ENCODE measurements at places on chromosomes 6 and 20.

DNA sequence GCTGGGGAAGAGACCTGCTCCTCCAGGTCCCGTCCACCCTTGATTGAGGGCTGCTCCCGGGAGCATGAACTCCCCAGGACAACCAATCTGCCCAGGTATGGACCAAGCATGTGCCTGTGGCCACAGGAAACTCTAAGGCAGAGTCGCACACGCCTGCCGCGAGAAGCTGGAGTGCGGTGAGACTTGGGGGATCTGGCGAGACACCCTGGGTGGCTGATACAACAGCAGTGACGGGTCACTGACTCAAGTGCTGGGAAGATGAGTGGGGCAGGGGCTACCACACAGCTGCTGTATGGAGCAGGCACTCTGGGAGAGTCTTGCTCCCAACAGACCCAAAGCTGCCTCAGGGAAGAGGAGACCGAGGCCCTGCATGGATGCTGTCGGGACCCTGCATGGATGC is 40.1 kb downstream of the BFSP1 start:
- no peak for DNase-seq

DNA sequence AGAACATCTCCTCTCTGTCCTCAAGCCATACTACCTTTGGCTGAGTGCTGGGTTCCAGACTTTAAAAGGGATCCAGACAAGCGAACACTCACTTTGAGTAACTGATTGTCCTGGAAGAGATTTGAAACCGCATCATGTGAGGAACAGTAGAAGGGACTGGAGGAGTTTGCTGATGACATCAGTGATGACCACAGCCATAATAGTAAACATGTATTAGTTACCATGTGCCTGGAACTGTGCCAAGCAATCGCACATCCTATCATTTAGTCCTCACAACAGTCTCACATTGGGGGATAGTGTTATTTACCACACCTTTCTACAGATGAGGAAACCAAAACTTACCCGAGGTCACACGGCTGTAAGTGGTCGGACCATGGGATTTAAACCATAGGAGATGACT is 39.8 kb downstream of the ARMC2 start:
- DNase-seq: no peak

GRCh38 chr20:2603816-2604505 is 48.5 kb upstream of the NOP56 start:
- no peak for DNase-seq

DNA sequence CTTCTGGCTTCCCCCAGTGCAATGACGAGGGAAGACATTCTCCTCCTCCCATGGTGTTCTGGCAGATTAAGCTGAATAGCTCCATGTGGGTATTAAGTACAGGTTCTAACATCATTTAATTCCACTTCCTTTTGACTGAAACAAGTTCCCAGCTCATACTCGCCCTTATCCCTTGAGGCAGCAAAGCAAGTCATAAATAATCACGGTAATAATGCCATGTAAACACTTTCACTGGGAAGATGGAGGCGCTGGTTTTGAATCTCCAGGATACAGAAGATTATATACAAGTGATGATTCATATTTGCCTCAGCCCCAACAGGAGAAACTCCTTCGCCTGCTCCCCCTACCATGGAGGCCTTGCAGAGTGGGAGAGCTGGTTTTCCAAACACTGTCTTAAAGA is 141.3 kb downstream of the PXDC1 start:
- DNase-seq: no peak

- no peak for DNase-seq
Observed at GRCh38 chr6:145318952-145319351, 416.4 kb downstream of the EPM2A start.

DNA sequence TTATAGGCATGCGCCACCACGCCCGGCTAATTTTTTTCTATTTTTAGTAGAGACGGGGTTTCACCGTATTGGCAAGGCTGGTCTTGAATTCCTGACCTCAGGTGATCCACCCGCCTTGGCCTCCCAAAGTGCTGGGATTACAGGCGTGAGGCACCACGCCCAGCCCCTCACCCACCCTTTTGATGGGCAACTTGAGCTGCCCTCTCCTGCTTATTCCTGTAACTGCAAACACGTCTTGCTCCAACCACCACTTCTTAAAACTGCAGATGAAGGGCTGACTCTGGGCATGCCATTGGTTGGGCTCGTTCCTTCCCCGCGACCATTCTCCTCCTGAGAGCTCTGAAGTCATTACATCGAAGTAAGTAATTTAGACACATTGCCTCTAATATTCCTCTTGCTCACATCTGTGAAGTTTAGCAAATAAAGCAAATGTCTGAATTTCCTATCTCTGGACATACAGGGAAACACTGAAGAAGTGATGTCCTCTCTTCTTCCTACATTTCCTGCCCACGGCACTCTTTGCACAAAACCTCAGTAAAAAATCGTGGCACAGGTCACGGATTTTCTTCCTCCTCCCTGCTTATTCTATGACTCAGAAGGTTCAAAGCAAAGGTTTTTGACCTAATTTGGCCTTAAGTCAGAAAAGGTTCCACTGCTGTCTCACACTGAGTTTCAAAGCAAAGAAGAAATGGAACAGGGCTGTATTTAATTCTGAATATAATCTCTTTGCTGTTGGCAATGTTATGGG is 117.5 kb downstream of the GMPR start:
- no peak for DNase-seq

- DNase-seq: no peak
Observed at GRCh38 chr6:2468601-2468955, 223.2 kb upstream of the GMDS start.

DNA sequence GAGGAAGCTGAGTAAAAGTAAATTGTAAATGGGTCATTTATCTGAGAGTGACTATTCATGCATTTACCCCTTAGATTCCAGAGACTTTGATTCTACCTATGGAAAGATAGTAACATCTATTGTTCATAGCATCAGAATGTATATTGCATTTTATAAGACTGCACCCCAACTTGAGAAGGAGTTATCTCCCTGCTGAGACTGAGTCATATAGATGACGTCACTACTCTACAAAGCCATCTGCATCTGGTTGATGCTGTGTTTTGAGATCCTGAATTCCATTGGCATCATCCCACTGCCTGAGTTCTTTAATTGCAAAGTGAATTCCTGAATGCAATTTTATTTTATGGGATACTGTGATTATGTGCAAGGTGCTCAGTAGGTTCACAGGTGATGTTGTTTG is 444.0 kb upstream of the SLC35B3 start:
- no peak for DNase-seq

- DNase-seq: no peak
Observed at GRCh38 chr6:115583290-115583689, 477.4 kb downstream of the FRK start.

GRCh38 chr20:61480158-61480825 is 228.2 kb downstream of the CDH4 start:
- no peak for DNase-seq

DNA sequence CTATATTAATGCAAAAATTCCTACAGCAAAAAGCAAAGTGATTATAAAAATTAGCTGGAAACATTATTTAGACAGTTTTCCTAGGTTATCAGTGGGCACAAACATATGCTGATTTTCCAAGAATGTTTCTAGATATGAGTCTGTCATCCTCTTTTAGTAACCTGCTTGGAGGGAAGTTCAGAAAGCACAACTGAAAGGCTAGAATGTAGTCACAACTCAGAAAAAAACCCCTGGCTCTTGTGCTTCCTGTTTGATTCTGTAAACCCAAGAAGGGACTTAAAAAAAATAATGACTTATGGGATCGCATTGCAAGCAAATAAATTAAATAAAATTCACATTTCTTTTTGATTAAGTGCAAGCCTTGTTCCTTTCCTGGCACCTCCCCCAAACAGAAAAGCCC is 708.4 kb upstream of the EPHA7 start:
- DNase-seq: no peak

DNA sequence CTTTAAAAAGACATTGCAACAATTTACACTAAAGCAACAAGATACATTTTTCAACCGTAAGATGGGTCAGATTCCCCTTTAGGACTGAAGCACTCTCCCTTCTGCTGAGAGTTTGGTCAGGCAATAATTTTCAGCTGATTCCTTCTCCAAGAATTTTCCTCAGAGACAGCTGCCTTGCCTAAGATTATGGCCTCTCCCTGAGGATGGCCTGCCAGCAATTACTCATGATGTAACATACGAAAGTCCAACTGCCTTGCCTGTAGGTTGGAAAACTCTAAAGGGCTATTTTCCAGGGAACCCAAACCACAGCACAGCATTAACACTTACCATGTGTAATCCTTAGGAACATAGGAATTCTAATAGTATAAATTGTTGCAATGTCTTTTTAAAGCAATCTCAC is 229.1 kb upstream of the FLRT3 start:
- no peak for DNase-seq

DNA sequence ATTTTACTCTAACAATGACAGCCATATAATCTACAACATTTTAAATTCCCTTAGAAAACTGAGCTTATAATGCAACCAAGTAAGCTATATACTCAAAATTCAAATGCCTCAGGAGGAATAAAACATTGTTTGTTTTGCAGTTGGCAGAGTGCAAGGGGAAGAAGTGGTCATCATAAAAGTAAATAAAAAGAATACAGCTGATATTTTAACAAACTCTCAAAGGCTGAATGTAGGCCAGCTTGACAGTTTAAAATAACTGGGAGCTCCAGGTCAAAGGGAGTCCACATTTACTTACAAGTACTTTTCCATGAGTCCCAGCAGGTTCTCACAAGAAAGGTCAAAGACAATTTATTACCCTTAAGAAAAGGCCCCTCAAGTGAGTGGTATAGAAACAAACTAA is 589.8 kb downstream of the BCKDHB start:
- no peak for DNase-seq

DNA sequence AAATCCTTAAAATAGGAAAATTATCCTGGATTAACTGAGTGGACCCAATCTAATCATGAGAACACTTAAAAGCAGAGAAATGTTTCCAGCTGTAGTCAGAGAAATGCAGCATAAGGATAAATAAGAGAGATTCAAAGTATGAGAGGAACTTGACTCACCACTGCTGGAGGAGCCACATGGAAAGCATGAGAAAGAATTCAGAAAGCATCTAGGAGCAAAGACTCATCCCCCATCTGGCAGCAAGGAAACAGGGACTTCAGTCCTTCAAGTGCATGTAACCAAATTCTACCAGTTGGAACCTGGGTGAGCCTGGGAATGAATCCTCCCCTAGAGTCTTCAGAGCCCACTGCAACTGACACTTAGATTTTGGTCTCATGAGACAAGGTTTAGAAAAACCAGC is 33.7 kb downstream of the RNF146 start:
- no peak for DNase-seq

DNA sequence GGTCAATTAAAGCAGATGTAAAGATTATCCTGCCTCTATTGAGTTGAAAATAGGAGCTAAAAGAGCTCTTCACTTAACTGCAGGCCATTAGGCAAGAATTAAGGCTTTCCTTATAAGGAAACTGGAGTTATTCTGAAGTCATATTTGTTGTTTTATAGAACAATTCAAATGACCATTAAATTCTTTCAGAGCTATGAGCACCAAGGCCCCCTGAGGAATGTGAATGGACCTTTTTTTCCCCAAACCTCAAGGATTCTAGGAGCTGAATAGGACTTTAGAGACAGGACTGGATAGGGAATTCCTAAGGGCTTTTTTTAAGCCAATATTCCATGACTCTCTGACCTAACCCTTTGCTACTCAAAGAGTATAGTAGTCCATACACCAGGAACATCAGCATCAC is 565.7 kb upstream of the BTBD3 start:
- DNase-seq: no peak

- no peak for DNase-seq
Observed at GRCh38 chr20:4574356-4574690, 147.4 kb upstream of the PRND start.

- DNase-seq: no peak
Observed at GRCh38 chr6:11011787-11012234, 32.3 kb downstream of the ELOVL2 start.

DNA sequence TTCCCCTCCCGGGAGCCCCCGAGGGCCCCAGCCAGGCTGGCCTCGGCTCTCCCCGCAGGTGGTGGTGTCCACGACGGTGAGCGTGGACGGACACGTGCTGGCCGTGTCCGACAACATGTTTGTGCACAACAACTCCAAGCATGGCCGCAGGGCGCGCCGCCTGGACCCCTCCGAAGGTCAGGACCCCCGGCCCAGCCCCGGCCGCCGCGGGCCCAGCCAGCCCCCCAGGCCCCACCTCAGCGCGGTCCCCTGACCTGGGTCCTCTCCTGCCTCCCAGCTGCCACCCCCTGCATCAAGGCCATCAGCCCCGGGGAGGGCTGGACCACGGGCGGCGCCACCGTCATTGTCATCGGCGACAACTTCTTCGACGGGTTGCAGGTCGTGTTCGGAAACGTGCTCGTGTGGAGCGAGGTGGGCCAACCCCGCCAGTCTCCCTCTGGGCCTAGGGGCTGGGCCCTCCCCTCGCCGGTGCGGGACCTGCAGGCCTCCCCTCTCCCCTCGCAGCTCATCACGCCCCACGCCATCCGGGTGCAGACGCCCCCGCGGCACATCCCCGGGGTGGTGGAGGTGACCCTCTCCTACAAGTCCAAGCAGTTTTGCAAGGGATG is 51.0 kb downstream of the CPXM1 start:
- DNase-seq: no peak

GRCh38 chr6:170098428-170099170 is 192.3 kb downstream of the DLL1 start:
- no peak for DNase-seq

GRCh38 chr6:123226398-123226797 is 230.4 kb downstream of the CLVS2 start:
- no peak for DNase-seq
